Bone marrow (tissue), 2 donors: ENCODE measurements at places on chromosomes 13 and 19.

GRCh38 chr19:41175801-41176777 lies 16.9 kb upstream of the CYP2S1 start:
- DNase-seq: peak; percentile 98

- DNase-seq: no peak
Observed at GRCh38 chr19:17865364-17866311, 5.9 kb downstream of the RPL18A start.

- DNase-seq: no peak
Observed at GRCh38 chr13:75489502-75490263, 7.7 kb upstream of the TBC1D4 start.

DNA sequence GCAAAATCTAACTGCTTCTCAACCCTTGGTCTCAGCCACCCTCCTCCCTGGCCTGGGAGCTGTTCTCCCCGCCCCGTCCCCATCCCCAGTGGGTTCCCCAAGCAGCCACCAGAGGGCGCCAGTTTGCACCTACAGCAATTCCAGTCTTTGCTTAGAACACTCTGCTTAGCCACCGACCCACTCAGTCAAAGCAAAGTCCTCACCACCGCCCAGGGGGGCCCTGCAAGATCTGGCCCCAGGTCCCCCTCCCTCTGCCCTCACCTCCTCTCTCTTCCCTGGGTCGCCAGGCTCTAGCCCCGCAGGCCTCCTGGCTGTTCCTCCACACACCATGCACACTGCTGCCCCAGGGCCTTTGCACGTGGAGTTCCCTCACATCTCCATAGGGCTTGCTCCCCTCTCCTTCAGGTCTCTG lies 12.4 kb downstream of the TMEM143 start:
- DNase-seq: peak; percentile 37

DNA sequence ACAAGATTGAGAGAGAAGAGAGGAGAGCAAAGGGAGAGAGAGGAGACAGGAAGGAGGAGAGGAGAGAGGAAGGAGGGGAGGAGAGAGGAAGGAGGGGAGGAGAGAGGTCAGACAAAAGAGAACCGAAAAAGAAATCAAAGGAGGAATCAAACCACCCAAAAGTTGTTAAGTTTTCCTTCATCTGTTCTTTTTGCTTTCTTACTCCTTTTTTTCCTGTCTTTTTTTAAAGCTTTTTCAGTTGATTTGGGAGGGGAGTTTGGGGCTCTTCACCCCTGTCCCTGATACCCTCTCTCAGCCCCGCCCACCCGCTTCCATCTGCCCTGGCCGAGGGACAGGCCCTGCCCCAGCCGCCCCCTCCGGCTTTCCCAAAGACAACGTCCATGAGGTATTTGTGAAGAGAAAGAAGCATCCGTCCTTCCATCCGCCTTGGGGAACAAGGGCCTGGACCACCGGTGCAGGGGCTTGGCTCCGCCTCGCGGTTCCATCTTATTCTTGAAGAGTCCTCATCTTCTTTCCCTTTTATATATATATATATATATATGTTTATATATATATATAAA lies 13.3 kb downstream of the ZNF574 start:
- no peak for DNase-seq
